AG08396 (cell line): ENCODE measurements at places on chromosomes 4 and X.
A peak's percentile ranks its signal among the peaks of the same experiment; 100 is the strongest.

GRCh38 chrX:33892670-33893069, 239.4 kb downstream of the FAM47A start:
- no peak for DNase-seq

DNA sequence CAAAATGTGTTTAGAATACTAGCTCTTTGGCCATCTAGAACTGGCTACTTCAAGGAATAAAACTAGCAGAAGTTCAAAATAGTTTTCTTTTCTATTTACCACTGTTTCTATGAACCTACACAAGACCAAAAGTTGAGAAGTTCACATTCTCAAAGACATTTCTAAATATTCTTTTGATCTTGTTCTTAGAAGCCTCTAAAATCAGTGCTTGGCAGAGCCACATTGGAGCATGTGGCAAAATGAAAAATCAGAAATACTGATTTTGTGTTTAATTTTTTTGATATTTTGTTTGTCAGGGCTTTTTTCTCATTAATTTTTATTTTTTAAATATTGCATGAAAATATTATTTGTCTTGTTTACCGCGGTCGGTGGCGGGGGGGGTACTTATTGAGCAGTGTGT, 853.8 kb upstream of the INTU start:
- DNase-seq = no peak

DNA sequence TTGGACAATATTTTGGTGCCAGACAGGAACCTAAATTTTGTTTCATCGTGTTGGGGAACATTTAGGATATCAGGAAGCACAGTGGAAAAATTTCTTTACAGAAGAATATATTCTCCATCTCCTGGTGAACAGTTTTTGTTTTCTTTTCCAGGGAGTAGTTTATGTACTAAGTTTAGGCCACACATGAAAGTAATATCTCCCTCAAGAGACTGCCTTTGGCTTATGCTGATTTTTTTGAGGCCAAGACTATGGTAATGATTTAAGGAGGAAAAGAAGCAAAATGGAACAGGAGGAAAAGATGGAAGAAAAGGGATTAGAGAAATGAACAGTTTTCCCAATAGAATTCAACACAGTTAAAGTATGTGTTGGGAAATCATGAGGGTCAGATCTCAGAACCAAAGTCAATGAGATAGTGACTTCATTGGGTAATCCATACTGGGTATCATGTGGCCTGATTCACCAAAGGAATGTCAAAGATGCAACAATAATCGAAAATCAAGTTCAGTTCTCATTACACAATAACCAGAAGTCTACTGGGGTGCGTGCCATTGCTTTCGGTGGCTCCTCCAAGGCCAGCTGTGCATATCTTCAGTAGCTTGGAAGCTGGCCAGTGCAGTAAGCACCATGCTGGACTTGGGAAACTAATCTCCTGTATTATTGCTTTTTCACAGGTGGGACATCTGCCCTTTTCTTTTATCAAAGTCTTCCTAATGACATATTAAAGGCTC, 234.8 kb downstream of the COL25A1 start:
- DNase-seq = no peak

- no peak for DNase-seq
Measured at GRCh38 chr4:56686537-56687231, 5.6 kb upstream of the HOPX start.

DNA sequence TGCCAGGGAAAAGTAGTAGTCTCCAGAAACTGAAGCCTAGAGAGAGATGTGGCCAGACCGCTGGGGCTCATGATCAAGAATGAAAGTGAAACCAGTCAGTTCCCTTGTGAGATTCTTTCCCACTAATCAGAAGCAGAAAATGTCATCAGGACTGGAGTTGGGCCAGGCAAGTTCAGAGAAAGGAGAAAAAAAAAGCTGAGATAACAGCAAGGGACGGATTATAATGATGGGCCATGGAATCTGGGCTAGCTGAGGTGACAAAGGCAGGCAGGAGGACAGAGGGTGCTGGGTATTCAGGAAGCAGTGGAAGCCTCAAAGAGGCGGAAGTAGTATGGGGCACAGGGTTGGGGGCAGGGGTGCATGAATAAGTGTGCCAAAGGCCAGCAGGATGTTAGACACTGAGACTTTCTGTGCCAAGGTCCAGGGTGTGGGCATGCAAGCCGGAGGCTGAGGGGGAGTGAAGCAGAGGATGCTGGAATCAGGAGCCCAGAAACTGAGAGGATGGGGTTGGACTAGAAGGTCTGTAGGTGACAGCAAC, 2.5 kb downstream of the CXorf38 start:
- DNase-seq = peak; percentile 74

- DNase-seq = no peak
Measured at GRCh38 chrX:2136848-2137247, 363.9 kb downstream of the DHRSX start.

DNA sequence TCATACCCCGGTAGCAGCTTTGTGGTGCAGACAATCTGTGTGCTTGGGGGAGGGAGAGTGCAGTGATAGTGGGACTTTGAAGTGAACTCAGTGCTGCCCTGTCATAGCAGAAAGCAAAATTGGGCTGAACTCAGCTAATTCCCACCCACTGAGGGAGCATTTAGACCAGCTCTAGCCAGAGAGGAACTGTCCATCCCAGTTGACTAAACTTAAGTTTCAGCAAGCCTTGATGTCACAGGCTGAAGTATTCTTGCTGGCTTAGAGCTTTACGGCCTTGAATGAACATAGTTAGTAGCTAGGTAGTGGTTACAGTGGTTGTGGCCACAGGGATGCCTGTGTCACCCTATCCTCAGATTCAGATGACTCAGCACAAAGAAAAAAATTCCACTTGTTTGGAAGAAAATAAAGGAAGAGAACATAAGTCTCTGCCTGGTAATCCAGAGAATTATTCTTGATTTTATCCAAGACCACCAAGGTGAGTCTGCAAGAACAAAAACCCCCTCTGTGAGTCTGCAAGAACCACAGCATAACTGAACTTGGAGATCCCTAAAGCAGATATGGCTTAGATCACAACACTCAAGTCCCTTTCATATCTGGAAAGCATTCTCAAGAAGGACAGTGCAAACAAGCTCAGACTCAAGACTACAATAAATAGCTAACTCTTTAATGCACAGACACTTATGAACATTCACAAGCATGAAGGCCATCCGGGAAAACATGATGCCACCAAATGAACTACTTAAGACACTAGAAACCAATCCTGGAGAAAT, 39.4 kb downstream of the ADH7 start:
- DNase-seq = peak; percentile 17

- no peak for DNase-seq
Measured at GRCh38 chr4:67687636-67688035, 13.3 kb downstream of the UBA6 start.

- DNase-seq = no peak
Measured at GRCh38 chr4:155099231-155099630, 109.2 kb upstream of the NPY2R start.
